Endothelial cell of umbilical vein (primary cell): ENCODE measurements at places on chromosomes 16 and 17. TPM values are rescaled to one million over a fixed set of nuclear protein-coding genes. Genes with fewer than 3 reads are reported as not detected.

Gene KCNJ18
- not detected in 2 replicates for total RNA-seq

Gene EVPLL
- not detected in 2 replicates for total RNA-seq

Gene BAHCC1
- total RNA-seq: 10.3 and 11.6 TPM in 2 replicates

DNA sequence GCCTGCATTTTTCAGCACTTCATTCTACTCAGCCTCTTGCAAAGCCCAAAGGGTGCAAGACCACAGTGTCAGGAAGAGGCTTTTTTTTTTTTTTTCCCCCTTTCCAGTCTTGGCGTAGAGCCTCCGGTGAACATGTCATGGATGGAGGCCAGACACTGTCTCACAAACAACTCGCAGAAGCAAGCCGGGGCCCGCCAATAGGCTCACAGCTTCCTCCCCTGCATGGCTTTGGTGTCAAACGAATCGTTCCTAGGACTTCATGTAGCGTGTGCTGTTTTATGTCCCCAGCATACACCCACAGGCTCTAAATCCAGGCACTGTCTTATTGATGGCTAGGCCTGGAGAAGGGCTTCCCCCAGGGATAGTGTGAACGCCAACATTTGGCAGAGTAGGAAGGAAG lies 457.7 kb upstream of the MAF start:
- H3K27me3 ChIP-seq: no peaks in the 10 kb centered on the region
- H3K4me1 ChIP-seq: no peaks in the 10 kb centered on the region
- no peak overlapping the region for H3K27ac ChIP-seq
- no peaks in the 10 kb centered on the region for H3K36me3 ChIP-seq

DNA sequence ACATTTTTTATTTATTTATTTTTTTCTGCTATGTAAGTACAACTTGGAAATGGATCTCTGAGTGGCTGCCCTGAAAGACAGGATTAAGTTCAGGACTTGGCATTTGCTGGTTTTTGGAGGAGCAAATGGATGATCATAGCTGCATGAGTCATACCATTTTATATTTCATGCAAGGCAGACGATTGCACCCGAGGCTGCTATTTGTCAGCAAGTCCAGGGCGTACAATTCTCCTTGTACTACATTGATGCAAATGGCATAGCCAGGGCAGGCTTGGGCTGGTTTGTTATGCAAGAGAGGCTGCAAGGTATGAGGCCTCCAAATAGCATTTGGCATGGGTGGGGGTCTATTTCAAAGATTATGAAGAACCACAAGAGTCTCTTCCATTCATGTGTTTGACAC lies 81.2 kb upstream of the CACNG3 start:
- no peak overlapping the region for H3K4me3 ChIP-seq
- H3K27me3 ChIP-seq: no peaks in the 10 kb centered on the region
- no peaks in the 10 kb centered on the region for H3K36me3 ChIP-seq
- no peaks in the 10 kb centered on the region for H3K4me1 ChIP-seq
- H3K27ac ChIP-seq: no peak overlapping the region
- no peak for DNase-seq
